Suppressor macrophage (primary cell): ENCODE measurements at places on chromosomes 13 and 19.

DNA sequence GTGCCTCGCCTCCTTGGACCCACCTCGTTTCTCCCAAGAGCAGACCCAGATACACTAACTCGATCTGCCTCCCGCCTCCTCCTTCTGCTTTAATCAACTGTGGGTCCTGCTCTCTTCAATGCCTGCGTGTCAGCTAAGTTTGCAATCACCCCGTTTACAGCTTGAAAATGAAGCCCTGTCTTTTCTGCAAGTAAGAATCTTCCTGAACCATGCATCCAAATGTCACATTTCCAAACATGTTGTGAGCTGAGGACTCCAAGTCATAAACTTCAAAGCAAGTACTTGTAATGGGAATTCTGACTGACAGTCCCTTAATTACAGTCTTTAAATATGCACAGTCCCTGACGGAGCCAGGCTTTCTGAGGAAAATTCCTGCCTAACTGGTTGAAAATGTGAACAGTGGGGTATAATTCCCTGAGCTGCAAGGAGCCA, 154.9 kb upstream of the UQCRFS1 start:
- DNase-seq = no peak

DNA sequence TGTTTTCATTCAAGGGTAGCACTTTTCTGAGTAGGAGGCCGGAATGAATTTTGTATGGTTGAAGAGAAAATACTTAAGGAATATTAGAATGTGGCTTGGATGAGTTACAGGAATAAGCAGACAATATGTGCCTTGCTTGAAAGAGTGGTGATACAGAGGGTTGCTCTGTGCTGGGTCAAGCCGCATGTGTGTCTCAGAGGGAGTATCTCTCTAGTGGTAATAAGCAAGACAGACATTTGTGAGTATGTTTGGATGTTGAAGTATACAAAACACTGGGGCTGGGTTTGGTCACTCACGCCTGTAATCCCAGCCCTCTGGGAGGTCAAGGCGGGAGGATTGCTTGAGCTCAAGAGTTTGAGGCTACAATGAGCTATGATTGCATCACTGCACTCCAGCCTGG, 103.9 kb downstream of the LMO7 start:
- DNase-seq = no peak

GRCh38 chr13:26991508-26992181, 180.0 kb downstream of the USP12 start:
- DNase-seq = no peak

DNA sequence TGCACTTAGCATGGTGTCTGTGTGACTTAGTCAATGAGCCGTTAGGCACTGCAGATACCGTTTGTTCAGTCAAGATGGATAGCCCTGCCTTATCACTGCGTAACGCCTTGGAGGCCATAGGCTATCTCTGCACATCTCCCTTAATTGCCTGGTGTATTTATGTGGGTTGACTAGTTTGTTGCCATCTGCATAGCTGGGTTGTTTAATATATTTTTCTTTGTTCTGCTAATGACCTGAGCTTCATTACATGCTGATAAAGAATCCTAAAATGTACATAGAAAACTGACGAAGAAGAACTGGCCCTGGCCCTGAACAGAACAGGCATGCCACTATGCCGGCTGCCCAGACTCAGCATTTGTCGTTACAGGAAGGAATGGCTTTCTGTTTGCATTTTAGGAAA, 297.8 kb downstream of the SHISA2 start:
- no peak for DNase-seq

GRCh38 chr19:36151144-36152018, 866 bp downstream of the COX7A1 start:
- DNase-seq = no peak

DNA sequence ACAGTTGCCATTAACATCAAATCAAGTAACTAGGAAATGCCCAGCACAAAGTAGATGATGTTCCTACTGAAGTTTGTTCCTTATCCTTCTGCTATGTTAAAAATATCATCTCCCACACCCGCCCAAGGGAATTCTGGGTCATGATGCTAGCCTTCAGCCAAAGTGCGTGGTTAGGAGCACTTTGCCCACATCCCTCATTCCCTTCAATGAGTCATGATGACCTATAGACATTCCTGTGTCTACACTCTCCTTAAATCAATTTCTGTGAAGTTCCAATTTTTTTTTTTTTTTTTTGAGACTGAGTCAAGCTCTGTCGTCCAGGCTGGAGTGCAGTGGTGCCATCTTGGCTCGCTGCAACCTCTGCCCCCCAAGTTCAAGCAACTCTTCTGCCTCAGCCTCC, 17.0 kb downstream of the RXFP2 start:
- no peak for DNase-seq

DNA sequence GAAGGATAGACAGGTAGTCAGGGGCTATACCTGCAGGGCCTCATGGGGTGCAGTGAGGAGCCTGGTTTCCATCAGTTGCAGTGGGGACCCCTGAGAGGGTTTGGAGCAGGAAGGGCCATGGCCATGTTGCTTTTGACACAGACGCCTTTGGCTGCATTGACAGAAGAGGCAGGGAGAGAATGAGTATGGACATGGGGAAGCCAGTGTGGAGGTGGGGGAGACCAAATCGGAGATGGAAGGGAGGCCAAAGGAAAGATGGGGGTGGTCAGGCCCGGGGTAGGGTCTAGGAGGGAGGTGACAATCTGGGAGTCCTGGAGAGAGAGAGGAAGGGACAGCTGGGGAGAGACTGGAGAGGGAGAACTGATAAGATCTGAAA, 1.3 kb downstream of the HSD11B1L start:
- no peak for DNase-seq

GRCh38 chr13:44389876-44390275, 16.3 kb downstream of the SERP2 start:
- no peak for DNase-seq

- no peak for DNase-seq
These were observed 232.0 kb upstream of the SPRY2 start for GRCh38 chr13:80572923-80573316.

DNA sequence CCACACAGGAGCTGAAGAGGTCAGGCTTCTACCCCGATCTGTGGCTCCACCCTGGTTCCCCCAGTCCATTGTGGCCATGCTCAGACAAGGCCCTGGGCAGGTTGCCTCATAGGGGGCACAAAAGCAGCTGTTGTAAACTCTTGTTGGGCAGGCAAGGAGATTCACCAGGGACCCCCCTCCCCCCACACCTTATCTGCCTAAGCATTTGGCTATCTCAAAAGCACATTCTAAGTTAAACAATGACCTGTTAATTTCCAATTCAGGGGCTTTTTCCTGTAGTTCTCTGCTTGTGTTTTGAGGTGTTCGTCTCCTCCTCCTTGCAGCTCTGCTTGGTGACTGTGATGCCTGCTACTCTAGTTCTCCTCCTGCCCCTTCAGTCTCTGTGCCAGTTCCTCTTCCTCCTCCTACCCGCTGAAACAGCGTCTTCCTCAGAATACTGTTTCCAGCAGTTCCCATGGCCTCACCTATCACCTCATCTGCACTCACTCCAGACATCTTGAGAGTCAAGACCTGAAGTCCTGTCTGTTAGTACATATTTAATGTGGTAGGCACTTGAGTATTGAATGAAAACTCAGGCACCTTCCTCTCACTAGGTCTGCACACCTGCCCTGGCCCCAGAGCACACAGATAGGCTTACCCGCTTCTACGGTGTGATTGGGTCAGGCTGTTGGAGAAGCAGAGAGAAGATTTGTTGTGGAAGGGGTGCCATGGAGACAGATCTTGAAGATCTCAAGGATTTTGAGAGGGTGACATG, 31.7 kb downstream of the SPATA13 start:
- peak; percentile 61 for DNase-seq

- DNase-seq = no peak
These were observed 13.6 kb downstream of the CSNK1A1L start for GRCh38 chr13:37091835-37092234.

DNA sequence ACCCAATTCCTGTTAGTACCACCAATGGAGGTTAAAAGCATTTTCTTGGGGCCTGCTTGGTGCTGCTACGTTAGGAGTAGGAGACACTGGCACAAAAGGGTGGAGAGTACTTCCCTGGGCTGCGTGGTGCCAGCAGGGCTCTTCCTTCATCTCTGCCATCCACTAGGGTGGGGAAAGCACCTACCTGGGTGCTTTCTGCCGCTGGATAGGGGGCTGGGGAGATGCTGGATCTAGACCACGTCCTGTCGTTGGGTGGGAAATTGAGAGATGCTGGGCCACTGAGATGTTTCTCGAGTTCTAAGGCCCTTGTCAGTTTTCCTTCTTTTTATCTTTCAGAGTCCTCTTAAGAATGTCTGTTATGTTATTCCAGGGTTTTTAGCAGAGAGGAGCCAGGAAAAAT, 6.7 kb upstream of the FCGBP start:
- DNase-seq = no peak

DNA sequence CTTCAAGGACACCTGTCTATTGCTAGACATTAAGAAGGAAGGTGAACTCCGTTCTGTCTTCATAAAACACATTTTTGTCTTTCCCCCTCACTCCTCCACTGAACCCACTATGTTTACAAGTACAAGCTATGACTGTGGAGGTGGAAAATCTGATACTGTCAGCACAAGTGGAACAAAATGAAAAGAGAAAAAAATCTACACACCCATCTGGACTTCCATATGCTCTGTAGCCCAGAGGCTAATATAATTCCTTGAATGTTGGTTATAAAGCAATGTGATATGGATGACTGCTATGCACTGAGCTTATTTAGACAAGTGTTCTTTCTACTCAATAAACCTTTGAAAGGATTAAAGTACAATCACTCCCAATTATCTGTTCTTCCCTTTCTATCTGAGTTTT, 713.5 kb downstream of the DIAPH3 start:
- DNase-seq = no peak

- DNase-seq = peak; percentile 6
These were observed 591.9 kb downstream of the DACH1 start for GRCh38 chr13:71274923-71275608.

- no peak for DNase-seq
These were observed 2.5 kb upstream of the PRAM1 start for GRCh38 chr19:8504919-8505318.

- no peak for DNase-seq
These were observed 24.8 kb downstream of the UPF1 start for GRCh38 chr19:18856385-18857126.

- peak; percentile 29 for DNase-seq
These were observed 39.8 kb downstream of the TNFRSF19 start for GRCh38 chr13:23609874-23610576.

DNA sequence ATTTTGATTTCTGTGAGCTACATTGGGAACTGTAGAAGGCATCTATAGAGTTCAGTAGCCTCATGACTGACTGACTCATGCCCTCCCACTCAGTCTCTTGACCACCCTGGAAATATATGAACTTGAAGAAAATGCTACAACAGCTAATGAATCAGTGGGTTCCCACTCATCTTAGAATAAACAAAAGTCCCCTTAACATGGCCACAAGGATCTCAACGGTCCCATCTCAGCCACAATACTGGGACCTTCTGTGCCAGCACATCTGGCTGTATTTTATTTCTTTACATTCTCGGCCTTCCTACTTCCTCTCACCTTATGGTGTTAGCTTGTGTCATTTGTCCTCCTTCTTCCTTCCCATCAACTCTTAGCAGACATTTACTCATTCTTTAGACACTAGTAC, 619.8 kb downstream of the DCT start:
- DNase-seq = no peak

- DNase-seq = peak; percentile 94
These were observed 31.4 kb downstream of the CERS4 start for GRCh38 chr19:8240274-8241229.

DNA sequence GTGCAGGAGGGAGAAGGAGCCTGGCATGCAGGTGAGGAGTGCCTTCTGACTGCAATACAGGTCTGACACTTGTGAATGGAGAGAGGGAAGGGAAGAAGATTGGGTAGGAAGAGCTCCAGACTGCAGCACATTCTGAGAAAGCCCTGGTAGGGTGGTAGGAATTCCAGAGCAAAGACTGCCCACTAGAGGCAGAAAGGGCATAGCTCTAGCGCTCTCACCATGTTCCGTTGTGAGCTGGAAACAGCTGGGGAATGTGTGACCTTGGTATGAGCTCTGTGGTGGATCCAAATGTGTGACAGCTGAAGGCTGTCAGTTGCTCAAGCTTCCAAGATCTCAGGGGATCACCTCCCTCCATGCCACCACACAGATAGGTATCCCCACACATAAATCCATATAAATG, 2.9 kb upstream of the MTUS2 start:
- no peak for DNase-seq

DNA sequence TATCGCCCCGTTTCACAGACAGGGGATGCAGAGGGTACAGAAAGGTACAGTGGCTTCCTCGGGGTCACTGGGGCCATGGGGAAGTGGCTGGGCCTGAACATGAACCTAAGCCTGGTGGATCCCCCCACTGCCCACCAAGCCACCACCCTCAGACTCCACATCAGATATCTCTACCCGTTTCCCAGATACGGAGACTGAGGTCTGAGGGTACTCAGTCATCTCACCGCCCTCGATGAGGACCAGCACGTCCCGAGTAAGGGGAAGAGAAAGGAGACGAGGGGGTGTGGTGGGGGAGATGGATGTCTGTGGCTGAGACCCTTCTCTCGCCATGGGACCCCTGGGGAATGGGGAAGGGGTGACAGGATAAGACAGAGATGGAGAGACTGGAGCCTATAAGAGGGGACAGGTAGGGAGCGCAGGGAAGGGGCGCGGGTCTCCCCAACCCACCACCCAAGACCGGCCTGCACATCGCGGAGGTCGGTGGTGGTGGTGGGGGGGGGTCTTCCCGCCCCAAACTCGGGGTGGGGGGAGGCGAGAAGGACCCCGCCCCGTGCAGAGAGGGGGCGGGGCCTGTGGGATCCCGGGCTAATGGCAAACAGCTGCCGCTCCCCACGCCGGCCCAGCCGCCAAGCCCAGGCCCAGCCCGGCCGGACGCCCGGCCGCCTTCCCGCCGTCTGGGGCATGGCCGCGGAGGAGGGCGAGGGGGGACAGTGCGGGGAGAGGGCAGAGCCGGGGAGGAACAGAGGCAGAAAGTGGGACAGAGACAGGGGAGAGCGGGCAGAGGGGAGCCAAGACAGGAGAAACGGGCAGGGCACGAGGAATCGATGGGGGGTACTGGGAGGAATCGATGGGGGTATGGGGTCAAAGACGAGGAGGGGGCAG, 698 bp downstream of the KANK2 start:
- DNase-seq = peak; percentile 16

- no peak for DNase-seq
These were observed 9.4 kb downstream of the PGLS start for GRCh38 chr19:17520865-17521264.

DNA sequence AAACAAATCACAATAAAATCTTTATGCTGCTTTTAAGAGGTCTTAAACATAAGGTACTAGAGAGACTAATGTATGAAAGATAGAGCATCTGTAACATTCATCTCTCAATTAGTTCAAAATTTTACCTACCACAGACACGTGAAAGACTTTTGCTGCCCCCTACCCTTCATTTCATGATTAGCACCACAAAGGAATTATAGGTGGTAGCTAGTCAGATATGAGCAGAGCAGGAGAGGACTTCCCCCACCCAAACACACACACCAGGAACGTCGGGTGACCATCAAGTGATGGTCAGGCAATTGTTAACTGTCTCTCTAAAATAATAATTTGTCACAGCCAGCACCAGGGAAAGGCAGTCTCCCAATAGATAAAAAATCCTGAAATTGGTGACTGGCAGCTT, 1531.7 kb upstream of the SPRY2 start:
- no peak for DNase-seq

- DNase-seq = no peak
These were observed 1.6 kb upstream of the RGL3 start for GRCh38 chr19:11420429-11421370.

- no peak for DNase-seq
These were observed 4.6 kb downstream of the CADM4 start for GRCh38 chr19:43634872-43635560.

- DNase-seq = no peak
These were observed 42.6 kb downstream of the KPNA3 start for GRCh38 chr13:49749848-49750247.

GRCh38 chr19:49182848-49183375, 25.3 kb downstream of the TRPM4 start:
- DNase-seq = no peak
